GDM1 (cell line): ENCODE measurements at places on chromosomes 5 and 9.
A peak's percentile ranks its signal among the peaks of the same experiment; 100 is the strongest.

- no peak for DNase-seq
These were observed 2.8 kb downstream of the C9orf153 start for GRCh38 chr9:86256653-86257052.

DNA sequence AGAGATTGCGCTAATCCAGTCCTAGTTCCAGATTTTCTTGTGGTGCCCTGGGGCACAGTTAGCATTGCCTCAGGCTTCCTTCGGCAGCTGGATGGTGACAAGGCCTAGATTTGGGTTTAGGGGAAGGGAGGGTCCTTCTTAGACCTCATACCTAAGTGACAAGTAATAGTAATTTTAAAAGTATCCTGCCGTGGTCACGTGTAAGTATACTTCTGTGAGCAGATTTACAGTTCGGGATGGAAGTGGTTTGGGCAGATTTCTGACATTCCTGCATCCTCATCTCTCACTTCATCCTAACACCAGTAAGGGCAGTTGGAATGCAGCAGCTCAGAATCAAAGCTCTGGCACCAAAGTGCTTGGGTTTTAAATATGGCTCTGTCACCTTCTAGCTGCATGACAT lies 71.6 kb downstream of the LRRC70 start:
- DNase-seq = no peak

DNA sequence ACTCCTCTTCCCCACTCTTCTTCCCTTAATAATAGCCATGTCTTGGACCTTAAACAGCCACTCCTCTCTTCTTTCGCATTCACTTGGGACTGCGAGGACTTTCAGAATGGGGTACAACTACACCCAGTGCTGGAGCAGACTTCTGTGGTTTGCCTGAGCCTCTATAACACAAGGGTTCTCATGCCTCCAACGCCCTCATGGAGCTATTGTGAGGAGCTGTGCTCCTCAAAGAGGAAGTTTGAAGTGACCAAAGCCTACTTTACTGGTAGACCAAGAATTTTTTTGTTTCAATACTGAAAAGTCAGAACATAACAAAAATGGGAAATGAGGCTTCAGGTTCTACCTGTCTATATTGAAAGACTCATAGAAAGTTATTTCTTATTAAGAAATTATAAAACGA lies 316.4 kb downstream of the PIK3R1 start:
- no peak for DNase-seq

GRCh38 chr9:35603506-35603985 lies 1.5 kb upstream of the TESK1 start:
- DNase-seq = no peak

GRCh38 chr5:142785206-142785605 lies 15.0 kb downstream of the ARHGAP26 start:
- no peak for DNase-seq

GRCh38 chr9:94057918-94058317 lies 26.3 kb upstream of the PTPDC1 start:
- no peak for DNase-seq

GRCh38 chr5:68433923-68434879 lies 218.6 kb downstream of the PIK3R1 start:
- DNase-seq = peak; percentile 71

DNA sequence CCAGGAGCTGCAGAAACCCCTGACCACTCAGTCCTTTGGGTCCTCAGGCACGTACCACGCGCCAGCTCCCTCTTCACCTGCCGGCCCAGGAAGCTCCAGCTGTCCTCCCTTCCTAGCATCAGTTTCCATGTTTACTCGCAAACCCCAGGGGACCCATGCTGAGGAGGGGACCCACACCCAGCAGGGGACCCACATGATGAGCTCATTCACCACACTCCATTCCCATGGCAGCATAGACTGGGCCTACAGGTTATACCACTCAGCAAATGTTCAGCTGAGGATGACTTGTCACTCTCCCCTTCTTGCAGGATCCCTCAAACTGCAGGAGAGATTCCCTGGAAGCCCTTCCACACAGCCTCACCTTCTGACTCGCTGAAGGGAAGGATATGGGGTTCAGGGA lies 73.5 kb upstream of the GALNT10 start:
- no peak for DNase-seq

DNA sequence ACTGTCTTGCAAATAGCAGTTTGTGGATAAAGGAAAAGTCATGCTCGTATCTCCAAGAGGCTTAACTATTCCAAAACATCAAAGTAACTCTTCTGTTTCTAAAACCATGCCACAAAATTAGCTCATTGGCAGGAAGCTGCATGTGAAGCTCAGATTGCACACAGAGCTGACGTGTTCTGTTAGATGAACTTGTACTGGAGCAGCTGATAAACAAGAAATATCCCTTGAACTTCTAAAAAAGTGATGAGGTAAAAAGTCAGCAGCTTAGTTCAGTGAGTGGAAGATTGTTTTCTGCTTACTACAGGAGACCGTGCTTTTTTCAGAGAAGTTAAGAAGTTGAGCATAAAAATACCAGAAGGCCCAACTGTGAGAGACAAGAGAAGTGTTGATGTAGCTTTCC lies 113.2 kb downstream of the SLC12A2 start:
- no peak for DNase-seq

DNA sequence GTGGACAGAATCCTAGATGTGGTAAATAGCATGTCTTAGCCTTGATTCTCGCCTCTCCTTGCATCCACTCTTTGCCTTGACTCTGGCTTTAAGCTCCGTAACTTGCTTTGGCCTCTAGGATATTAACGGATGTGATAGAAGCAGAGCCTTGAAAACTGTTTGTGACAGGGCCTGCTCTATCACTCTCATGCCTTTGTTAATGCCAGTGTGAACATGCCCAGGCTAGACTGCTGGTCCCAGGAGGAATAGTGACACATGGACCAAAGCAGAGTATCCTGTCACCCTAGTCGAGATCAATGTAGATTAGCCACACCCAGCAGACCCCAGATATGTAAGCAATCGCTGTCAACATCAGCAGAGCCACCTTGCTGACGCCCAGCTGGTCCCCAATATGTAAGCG lies 109.9 kb upstream of the C9orf72 start:
- DNase-seq = no peak

- DNase-seq = no peak
These were observed 758.5 kb upstream of the CTNND2 start for GRCh38 chr5:12662545-12663314.

GRCh38 chr5:136028782-136029742 lies at the start of gene TGFBI:
Gene TGFBI (plus strand): TSS chr5:136028988. CDS start chr5:136029056, 68 bp downstream.
- no peak for DNase-seq

GRCh38 chr5:51986733-51987132 lies 603.5 kb downstream of the ISL1 start:
- no peak for DNase-seq

- no peak for DNase-seq
These were observed 212.3 kb downstream of the ERCC6L2 start for GRCh38 chr9:96087669-96088299.

DNA sequence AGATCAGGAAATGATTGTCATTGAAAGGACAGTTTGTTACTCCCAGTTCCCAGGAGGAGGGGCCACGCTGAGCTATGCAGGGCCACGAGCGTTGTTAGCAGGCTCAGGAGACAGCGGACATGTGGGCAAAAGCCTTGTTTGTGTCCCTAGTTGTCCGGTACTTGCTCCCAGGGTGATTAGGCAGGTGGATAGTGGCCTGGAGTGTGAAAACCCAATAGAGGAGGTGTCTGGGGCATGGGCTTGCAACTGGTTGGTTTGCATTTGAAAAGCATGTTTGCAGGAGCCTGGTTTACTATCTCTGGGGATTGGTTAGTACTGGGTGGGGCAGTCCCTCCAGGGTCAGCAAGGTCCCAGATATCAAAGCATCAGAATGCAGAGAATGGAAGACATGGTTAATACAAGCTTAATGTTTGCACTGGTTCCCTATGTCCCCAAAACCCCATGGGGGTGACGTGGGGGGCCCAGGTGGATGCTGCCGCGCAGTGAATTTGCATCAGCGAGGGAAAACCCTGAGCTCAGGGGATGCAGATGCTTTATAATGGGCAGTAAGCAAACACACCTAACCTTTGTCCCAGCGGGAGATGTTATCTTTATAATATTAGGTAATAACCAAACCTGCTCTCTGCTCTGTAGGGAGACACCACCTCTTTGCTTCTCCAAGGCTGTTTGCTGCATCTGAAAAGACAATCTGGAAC lies 39.7 kb downstream of the ROPN1L start:
- DNase-seq = no peak

DNA sequence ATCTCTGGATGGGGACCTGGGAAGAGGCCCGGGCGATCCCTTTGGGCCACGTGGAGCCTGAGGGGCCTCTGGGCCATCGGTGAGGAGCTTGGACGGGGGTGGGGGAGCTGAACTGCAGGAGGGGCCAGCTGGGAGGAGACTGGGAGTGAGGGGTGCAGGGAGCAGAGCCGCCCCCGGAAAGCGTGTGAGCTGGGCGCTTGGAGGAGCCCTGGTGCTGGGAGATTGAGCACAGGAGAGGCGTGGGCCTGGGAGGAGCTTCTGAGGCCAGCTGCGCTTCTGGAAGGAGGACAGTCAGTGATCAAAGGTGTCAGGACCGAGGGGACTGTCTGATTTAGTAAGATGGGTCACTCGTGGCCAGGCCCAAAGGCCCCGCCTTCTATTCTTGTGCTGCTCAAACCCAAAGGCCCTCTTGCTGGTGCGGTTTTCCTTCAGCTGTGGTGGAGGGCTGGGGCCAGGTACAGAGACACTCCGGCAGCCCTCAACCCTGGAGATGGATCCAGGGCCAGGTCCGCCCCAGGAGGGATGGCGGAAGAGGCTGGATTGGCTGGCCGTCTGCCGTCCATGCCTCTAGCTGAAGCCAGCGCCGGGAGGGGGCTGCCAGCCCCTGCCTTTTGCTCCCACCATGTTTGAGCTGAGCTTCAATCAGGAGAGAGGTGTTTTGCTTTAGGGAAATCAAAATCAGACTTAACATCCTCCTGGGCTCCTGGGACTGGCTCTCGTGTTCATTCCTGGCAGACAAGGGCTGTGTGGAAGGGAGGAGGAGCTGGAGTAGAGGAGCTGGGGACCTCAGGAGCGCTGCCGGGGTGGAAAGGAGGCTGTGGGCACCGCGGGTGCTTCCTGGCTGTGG lies 21.6 kb downstream of the NCS1 start:
- DNase-seq = no peak

DNA sequence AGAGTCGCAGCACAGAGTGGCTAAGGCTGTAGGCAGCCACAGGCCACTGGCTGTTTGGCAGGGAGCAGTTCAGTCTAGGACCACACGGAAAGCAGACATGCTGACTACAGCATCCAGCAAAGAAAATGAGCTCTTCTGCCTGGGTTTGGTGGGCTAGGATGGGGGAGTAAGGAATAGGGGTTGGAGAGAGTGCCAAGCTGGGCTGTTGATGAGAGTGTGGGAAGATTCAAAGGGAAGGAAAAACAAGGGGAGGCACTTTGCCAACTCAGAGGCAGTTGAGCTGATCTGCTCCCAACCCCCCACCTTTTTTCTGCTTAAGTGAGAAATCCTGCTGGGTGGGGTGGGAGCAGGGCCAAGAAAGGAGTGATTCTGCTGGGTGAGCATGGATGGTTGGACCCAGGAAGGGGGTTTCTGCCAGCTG lies 35.9 kb downstream of the SVEP1 start:
- DNase-seq = no peak

DNA sequence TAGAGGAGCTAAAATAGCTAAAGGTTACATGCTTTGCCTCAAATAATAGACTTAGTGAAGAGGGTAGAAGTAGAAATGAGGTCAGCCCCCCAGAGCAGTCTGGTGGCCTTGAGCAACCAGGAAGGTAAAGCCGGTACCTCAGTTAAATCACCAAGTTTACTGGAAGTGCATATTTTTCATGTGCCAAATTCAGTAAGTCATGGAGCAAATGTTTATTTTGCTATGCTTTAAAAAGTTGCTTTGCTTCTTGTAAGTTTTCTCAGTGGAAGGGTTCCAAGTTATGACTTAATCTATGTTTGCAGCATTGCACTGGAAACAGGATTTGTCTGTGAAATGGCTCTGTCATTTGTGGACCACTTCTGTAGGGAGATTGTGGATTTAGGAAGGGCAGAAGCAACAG lies 256.7 kb downstream of the ARRDC3 start:
- DNase-seq = no peak

GRCh38 chr9:124010303-124010664 lies 1.3 kb upstream of the LHX2 start:
- no peak for DNase-seq

- no peak for DNase-seq
These were observed 323.9 kb downstream of the MTRR start for GRCh38 chr5:8192840-8193239.

GRCh38 chr5:118593003-118593328 lies 395.4 kb downstream of the DTWD2 start:
- DNase-seq = no peak

DNA sequence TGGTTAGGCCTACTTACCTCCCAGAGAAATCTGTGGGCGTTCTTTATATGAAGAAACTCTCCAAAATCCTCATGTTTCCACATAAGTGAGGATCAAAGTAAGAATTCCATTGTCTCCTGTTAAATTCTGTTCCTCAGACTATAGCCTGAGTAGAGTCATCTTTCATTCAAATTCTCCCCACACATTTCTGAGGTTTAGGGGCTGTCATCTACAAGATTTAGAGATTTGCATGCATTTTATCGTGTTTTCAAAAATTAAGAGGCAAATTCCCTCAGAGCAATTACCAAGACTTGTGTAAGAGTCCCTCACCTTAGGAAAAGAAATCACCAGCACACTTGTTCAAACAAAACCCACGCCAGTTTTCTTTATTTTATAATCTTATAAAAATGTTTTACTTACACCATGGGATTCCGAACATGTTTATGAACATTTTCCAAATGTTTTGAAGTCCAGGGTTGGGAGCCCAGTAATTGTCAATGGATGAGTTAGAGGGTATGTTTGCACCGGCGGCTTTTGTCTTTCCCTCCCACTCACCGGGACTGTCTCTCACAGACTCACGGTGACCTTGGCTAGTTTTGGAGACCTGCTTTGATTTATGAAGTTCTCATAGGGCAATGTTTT lies 367.6 kb downstream of the ENC1 start:
- no peak for DNase-seq

- no peak for DNase-seq
These were observed 354.2 kb upstream of the EFNA5 start for GRCh38 chr5:108024986-108025385.

GRCh38 chr9:7780261-7780988 lies 19.2 kb downstream of the DMAC1 start:
- no peak for DNase-seq

DNA sequence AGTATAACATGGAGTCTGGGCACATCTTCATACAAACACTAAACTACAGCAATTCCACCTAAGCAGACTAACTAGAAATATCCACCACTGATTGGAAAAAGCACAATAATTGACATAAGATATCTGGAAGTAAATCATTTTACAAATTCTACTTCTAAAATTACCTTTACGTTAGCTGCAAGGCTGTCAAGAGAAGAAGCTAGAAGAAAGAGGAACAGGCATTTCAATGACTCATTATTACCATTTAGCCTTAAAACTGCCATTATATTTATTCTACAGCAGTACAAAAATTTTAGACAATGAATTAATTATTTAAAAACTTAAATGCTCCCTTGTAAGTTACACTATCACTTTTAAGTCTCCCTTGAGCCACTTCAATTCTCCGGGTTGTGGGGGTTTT lies 43.4 kb upstream of the PLPP6 start:
- no peak for DNase-seq

- no peak for DNase-seq
These were observed 193.9 kb downstream of the SEC61B start for GRCh38 chr9:99416007-99416406.
